CD4-positive, CD25-positive, alpha-beta regulatory T cell (primary cell): ENCODE measurements at places on chromosomes 12 and 14.

- no peak for DNase-seq
These were observed 188.1 kb downstream of the SNAPC1 start for GRCh38 chr14:61950340-61950739.

- peak; percentile 58 for DNase-seq
These were observed 72.7 kb downstream of the RIN3 start for GRCh38 chr14:92585981-92586937.

DNA sequence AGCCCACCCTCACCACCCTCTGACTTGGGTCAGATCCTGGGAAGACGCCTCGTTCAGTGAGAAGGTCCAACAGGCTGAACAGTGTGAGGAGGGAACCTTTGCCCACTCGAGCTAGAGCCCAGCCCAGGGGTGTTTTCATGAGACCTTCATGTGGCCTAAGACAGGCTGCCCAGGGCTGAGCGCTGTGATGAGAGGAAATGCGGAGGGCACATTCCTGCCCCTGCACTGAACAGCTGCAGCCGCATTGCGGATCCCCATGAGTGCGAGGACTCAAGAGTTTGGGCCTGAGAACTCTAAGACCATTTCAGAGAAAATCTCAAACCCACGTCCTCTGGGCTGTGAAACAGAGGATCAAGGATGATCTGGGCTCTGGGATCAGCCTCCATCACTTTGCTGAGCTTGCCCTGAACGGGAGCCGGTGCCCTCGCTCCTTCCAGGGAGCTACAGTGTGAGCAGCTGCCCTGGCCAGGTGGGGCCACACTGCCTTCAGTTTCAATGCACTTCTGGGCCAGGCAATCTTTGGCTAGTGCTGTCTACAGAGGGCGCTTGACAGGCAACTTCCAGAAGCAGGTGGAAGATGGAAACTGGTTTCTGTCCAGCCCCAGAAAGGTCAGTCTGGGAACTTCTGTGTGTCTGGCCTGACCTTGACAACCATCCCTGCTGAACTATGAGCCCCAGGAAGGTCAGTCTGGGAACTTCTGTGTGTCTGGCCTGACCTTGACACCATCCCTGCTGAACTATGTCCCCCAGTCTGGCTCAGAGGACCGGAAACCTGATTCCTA is 43.5 kb upstream of the P2RX7 start:
- no peak for DNase-seq

GRCh38 chr14:75561013-75561432 is 17.4 kb upstream of the FLVCR2 start:
- no peak for DNase-seq
